ENCODE measurements at places on chromosomes 7 and 10.

DNA sequence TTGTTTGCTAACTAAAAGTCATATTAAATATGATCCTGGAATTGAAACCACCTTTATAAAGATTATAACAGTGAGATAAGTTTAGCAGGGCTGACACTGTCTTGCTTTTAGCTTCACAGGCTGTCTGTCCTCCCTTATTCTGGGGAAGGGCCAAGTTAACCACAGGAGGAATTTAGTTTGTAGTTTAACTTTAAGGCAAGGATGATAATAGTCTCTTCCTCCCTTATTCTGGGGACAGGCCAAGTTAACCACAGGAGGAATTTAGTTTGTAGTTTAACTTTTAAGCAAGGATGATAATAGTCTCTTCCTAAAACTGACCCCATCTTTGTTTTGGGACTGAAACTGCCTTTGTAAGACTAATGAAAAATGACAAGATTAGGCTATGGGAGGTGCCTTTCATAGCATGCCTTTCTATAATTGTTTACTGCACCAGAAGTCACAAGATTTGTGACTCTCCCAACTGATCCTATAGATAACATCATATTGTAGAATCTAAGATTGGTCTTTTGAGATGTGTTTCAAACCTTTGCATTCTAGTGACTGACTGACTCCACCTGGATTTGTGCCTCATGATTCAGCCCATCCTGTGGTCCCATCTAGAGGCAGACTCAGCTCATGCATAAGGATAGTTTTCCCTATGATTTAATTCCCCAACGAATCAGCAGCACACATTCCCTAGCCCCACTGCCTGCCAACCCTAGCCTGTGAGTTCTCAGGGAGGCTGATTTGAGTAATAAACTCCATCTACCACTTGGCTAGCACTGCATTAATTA, 212.0 kb downstream of the MAGI2 start:
- no peak for DNase-seq

DNA sequence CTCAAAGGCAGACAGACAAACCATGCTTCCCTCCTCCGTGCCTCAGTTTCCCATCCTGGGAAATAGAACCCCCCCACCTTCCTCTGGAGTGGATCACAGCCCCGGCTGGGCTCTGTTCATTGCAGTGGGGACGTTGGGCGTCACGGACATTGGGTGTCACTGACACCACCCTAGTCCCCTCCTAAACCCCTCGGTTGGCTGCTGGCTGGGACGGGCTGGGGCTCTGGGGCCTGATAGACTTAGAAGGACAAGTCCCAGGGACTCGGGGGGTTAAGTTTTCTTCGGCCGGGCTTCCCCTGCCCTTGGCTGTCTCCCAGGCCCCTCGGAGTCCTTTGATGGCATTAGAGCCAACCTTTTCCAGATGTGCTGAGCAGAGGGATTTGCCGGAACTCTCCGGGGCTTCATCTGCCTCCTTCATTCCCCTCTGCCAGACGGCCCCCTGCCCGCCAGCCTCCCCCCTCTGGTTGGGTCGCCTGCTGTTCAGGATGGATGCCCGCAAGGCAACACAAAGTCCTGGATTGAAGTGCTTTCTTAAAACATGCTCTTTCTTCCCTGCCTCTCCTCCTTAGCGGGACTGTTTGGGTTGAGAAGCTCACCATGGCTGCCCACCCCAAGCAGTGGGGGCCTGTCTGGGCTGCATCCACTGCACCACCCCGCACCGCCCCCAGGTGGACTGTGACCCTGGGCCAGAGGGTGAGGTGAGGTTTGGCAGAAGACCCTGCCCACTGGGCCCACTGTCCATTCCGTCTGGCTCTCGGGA, 73.0 kb downstream of the COL26A1 start:
- DNase-seq = no peak

- no peak for DNase-seq
Observed at GRCh38 chr7:96495751-96496216, 173.9 kb upstream of the SLC25A13 start.

DNA sequence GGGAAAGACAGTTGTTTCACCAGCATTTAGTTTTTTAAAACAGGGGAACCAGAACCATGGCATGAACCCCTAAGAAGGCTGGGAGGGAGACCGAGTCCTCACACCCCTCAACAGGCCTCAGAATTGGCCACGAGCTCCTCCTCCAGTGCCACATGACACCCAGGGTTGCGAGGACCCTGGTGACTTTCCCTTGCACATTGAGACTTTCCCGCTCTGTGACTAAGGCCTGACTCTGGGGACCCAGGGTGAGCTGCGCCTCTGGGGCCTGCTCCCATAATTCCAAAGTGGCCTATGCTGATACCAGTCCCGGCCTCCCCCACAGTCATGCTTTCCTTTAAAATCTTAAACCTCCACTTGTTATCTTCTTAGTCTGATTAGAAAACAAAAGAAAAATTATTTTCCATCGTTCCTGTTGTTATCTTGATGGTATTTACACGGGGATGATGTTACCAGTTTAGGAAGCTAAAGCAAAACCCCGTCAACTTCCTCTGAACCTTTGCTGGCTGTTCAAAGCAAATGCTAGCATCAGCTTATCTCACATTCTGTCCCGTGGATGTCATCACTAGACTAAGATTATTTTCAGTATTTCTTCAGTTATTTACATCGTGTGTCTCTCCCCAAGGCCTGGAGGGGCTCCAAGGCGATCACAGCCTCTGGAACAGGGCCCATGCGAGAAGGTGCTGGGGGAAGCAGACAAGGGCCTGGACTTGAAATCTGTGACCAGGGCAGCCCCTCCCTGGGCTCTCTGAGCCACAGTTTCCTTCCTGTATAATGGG, 42.1 kb downstream of the FAM53B start:
- no peak for DNase-seq

DNA sequence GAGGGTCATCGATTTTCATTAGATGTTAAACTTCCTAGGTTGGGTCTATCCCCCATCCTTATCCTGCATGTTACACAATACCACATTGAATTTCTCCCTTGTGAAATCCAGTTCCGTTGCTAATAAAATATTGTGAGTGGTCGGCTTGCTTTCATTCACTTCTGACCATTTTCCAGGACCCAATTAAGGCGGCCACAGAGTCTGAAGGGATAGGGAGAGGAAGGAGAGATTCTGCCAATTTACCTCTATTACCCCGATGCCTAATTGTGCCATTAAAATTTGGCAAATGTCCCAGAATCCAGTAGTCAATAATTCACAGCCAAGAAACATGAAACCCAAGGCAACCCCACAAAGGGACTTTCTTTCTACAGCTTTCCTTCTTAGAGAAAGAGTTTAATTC, 129.9 kb downstream of the IPMK start:
- no peak for DNase-seq

- DNase-seq = no peak
Observed at GRCh38 chr10:131477457-131478121, 166.1 kb upstream of the TCERG1L start.

DNA sequence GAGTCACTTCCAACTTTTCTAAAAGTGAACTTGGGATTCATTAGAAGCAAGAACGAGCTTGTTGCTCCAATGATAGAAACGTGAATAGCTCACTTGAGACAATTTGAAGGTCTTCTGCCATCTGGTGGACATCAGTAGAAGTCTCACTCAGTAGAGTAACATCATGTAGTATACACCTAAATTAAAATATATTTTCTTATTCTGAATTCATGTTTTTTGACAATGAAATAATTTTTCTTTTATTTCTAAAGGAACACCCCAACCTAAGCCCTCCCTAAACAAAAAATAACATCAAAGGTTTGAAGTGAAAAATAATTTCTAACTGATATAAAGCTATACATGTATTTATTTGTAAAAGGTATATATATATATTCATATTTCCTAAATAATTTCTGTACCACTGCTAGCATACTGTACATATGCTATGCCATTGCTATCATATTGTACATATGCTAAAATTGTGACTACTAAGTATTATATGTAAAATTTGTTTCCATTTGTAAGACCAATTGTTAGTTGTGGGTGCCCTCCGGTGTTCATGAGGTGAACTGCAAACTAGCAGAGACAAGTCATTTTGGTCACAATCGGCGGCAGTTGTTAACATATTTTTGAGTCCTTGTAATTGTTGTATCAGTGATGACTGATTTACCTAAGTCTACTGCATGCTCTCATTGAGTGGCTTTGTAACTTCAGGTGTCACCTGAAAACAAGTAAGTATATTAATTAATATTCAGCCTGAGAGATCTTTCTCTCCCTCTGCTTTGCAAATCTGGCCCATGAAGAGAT, 121.9 kb downstream of the PTPRZ1 start:
- DNase-seq = no peak

DNA sequence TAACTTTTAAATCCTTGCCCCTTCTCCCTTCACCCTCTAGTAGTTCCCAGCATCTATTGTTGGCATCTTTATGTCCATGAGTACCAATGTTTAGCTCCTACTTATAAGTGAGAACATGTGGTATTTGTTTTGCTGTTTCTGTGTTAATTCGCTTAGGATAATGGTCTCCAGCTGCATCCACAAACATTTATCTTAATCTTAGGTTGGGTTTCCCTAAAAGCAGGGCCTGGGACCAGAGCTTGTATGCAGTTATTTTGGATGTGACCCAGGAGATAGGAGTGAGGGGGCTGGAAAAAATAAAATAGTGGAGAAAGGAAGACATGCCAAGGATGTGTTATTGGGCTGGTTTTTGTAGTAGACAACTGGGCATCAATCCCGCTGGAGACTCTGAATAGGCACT, 571.8 kb downstream of the CCSER2 start:
- DNase-seq = no peak
